Fibroblast of upper back skin (primary cell): ENCODE measurements at places on chromosomes 7 and 10.

GRCh38 chr10:74976565-74976964, 134.9 kb upstream of the SAMD8 start:
- DNase-seq, result no peak

DNA sequence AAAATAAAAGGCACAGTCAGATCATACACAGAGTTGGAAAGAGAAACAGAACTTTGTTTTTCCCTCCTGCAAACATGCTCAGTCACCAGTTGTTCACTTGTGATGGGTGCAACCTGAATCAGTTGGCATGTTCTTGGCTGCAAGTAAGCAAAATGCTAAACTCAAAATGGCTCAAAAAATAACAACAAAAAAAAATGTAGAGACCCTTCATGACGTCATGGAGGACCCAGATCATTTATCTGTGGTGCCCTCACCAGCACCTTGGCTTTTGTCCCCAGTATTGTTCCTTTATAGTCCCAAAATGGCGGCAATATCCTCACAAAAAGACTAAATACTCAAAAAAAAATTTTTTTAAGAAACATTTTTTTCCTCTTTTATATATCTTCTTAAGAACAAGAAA, 112.4 kb downstream of the CABCOCO1 start:
- DNase-seq, result no peak

DNA sequence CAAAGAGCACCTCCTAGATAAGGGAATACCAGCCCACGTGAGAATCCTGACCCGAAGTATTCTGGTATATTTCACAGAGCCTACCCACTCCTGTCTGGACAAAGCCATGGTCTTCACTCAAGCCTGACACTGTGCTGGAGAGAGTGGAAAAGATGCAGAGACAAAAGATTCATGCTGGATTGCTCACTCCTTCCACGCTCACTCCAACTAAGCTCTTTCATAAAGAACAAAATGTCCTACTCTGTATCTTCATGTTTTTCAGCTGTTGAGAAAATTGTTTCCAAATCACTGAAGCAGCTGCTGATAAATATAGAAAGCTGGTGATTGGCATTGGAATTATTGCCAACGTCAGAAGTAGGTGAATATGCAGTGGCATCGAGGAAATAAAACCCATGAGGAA, 106.0 kb downstream of the ABLIM1 start:
- DNase-seq, result no peak

DNA sequence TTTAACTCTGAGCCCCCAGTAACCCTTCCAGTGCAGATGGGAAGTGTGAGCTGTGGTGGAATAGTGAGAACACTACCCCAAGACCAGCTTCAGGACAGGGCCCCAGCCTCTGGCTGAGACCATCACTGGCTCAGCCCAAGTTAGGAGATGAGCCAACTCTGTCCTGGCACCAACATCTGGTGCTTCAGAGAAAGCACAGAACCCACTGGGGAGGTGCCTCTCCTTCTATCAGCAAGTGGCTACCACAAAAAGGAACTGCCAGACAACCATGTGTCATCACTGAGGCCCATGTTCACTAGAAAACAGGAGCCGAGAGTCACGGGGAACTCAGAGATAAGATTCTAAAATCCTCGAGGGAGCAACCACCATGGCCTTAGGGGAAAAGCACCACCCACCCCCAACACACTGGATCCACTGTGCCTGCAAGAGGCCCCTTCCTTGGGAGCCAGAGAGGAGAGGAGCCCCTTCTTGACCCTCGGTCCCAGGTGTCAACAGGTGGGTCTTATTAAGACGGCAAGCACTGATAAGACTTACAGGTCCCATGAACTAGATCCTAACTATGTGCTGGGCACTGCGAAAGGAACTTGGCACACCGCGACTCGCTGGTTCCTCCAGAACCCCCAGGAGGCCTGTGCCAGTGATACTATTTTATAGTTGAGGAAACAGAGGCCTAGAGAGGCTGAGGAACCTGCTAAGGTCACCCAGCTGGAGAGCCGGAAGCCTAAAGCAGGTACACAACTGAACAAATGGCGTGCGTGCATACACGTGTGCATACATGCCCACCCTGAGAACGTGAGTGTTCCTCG, 102.7 kb downstream of the FAM53B start:
- peak; percentile 27 for DNase-seq

- no peak for DNase-seq
Measured at GRCh38 chr10:68954904-68955303, 1.1 kb upstream of the DDX21 start.
